Foreskin keratinocyte (primary cell): ENCODE measurements at places on chromosomes 16 and 17.
A peak's percentile ranks its signal among the peaks of the same experiment; 100 is the strongest.

DNA sequence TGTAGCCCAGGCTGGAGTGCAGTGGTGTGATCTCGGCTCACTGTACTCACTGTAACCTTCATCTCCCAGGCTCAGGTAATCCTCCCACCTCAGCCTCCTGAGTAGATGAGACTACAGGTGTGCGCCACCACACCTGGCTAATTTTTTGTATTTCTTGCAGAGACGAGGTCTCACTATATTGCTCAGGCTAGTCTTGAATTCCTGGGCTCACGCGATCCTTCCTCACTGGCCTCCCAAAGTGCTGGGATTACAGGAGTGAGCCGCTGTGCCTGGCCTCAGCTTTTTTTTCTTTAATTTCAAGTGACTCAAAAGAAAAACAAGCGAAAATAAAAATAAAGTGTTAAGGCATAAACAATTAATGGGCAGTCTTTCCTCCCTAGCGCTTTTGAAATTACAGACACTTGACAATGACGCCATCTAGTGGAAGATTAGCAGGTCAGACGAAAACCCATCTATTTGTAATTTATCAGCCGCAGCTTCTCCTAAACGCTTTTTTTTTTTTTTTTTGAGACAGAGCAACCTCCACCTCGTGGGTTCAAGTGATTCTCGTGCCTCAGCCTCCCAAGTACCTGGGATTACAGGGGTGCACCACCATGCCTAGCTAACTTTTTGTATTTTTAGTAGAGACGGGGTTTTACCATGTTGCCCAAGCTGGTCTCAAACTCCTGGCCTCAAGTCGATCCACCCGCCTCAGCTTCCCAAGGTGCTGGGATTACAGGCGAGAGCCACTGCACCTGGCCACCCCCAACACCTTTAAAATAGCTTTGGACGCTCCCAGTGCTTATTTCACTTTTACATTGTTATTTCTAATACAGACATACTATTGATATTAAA is 28.1 kb upstream of the PECAM1 start:
- no peak for DNase-seq

- no peak for DNase-seq
Measured at GRCh38 chr16:6250511-6250910, 1082.1 kb upstream of the RBFOX1 start.

- no peak for DNase-seq
Measured at GRCh38 chr17:78049609-78050008, 78.9 kb downstream of the TMC6 start.

DNA sequence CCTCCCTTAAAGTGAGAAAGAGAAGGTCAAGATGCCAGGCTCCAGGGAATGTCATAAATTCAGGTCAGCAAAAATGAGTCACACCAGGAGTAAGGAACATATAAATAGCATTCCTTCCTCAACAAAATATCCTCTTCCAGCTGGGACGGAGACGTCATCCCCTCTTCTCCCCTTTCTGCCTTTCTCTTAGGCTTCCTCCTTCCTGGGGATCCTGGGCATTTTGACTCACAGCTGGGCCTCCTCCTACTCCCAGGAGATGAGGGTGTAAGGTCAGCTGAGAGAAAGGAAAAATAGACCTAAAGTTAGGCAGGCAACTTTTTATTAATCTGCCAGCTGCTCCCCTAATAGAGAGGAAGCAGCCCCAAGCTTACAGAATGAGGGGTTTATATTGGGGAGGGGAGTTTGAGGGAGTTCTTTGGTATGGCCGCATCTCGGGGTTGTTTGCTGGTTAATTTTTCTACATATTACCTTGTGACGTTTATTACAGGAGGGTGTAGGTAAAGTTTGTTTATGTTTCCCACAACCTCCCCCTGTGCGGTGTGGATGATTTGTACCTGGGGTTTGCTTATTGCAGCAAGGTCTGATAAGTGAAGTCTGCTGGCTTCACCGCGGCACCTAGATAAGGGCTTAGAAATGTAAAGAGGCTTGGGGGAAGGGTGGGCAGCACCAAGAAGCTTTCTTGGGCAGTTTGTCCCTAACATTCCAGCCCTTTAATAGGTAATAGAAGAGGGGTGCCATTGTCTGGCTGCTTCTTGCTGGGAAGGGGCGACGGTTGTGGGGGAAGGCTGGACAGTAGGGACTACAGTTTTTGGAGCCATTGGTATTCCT is 7.1 kb upstream of the ZNF747 start:
- no peak for DNase-seq

DNA sequence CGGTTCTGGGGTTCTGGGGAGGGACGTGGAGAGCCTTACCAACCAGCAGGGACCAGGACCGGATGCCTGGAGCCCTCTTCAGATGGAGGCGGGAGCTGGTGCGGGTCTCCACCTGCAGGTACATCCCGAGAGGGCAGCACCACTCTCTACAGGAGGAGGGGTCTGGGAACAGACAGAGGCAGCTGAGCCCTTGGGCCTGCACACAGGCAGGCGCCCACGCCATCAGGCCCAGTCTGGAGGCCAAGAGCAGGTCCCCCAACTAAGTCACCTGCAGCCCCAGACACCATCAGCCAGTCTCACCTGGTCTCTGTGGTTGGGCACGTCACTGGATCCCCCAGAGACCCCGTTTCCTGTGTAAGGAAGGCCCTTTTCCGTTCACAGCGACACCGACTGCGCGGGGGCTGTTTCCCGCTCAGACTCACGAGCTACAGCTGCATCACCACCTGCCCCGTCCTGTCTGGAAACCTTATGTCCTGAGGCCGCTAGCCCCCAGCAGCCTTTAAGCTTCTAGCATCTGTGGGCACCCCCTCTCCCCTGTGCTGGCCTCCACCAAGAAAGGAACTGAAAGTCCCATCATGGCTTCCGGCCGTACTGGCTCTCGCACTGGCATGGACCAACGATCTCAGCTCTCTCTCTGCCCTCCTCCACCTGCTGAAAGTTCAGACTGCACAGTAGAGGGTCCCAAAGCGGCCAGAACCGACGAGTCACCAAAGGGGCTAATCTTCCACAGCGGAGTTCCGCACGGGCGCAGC is 1.2 kb downstream of the CYBC1 start:
- DNase-seq, result no peak

DNA sequence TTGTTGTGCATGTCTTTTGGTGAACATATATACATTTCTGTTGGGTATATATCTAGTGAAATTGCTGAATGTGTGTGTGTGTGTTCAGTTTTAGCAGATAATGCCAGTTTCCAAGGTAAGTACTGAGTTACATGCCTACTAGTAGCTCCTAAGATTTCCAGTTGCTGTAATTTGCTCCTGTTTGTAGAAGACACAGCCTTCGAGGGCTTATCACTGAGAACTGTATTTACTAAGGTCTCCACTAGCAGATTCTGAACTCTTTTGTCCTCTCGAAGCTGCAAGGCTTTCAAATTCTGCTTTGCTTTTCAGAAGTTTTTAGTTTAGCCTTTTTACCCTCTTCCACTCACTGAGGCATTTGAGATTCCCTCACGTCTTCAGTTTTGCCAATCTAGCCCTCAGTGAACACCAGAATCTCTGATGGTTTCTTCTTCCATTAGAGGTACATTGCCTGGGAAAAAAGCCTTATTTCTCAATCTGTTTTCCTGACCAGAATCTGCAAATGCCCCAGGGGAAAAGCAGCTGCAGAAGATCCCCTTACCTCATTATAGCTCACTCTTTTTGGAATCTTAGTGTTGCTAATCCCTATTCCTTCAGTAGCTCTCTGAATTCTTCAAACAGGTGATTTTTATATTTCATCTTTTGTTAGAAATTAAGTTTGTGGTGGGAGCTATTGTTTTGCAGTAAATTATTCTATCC is 52.9 kb downstream of the NF1 start:
- no peak for DNase-seq

DNA sequence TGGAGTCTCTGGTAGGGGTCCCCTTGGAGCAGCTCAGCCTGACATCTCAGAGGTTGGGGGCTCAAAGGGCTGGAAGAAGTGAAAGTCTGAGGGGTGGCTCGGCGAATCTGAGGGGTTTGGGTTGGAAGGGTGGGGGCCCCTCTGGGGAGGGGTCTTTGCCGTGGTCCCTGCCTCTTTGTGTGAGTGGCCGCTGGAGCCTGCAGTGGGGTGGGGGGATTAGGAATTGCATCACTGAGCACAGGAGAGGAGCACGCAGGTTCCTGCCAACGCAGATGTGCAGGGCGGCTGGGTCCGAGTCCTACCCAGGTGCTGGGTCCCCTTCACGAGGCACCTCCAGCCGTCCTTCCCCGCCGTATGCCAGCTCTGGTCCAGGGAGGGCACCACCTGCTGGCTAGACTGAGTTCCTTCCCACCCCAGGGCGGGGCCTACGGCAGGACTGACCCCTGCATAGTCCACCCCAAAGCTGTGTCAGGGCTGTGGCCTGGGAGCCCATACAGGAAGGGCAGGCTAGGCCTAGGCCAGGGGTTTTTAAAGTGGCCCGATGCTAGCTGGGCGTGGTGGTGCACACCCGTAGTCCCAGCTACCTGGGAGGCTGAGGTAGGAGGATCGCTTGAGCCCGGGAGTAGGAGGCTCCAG is 9.9 kb downstream of the FMNL1 start:
- DNase-seq, result no peak

- no peak for DNase-seq
Measured at GRCh38 chr16:64742455-64743223, 379.2 kb downstream of the CDH11 start.

DNA sequence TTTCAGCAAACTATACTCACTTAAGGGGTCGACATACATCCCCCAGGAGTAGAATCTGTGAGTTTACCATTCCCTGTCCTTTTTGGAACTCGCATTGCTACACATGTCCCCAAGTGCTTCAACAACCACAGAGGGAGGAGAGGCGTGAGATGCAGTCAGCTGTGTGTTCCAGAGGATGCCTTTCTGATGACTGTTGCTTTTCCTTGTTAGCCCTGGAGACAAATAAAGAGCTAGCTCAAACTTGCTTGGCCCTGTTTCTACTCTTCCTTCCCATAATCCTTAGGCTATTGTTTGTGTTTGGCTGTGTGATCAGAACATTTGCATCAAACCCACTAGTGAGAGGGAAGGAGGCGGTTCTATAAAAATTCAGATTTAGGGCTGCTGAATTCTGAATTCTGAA is 264.0 kb downstream of the ENGASE start:
- peak; percentile 69 for DNase-seq

DNA sequence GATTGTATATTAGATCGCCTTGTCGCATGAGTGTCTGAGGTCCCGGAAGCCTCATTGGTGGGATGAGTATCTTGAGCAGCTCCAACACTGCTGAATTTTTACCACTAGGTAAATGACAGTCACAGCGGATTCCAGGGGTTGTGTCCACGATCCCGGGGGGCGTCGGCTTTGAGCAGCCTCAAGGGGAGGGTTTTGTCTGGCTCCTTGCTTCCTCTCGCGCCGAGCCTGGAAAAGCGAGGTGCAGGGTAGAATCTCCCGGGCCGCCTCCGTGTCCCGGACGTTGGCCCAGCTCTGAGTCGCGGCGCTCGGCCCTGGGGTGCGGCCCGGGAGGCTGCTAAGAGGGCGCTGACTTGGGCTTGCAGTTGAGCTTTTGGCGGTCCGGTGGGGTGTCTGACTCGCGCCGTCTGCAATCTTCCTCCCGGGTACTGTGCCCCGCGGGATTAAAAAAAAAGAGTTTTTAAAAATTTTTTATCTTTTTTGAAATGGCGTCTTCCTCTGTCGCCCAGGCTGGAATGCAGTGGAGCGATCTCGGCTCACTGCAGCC is 4.5 kb downstream of the OR1F1 start:
- DNase-seq, result no peak

DNA sequence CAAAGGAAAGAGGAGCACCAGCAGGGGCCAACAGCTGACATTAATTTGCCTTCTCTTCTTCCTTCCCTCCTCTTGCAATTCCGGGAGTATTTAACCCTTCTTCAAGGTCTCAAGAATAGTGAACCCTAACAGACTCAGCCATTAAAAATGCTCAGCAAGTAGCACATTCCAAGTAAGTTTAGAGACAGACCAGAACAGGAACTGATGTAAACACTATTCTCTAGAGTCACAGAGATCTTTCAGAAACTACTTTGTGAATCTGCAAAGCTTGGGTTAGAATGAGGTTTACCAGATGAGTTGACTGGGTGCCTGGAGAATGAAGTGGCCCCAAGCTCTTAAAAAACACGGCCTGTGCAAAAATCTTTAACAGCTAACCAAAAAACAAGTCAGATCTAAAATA is 50.9 kb downstream of the TEX2 start:
- DNase-seq, result no peak

DNA sequence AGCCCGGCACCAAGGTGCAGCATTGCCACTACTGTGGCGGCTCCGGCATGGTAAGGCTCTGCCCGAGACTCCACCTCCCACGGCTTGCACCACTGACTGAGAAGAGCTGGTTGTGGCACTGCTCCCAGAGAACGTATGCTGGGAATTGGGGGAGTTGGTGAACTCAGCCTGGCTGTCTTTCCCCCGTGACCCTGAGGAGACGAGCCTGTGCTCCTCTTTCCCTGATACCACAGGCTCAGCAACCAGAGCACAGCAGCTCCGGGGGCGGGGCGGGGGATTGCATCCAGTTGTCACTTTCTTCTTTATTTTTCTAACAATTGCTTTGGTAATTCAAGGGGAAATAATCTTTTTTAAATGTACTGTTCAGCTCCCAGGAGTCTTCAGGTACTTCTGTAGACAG is 16.7 kb downstream of the DNAJA3 start:
- DNase-seq, result no peak

DNA sequence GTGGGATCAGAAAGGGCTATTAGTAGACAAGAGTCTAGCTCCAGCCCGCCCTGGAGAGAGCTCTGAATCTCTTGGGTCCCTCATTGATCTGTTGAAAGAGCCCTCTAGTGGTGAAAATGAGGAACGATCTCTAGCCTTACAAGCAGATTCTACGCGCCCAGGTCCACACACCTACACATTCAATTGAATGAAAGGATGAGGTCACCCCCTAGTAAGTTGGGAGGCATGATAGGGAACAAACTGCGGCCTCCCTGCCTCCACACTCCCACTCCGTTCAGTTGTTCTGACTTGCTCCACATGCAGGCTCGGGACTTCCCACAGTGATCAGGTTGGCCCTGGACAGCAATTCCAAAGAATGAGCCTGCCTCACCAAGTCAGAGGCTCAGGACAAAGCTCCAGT is 2.9 kb upstream of the CACNG3 start:
- DNase-seq, result peak; percentile 7

DNA sequence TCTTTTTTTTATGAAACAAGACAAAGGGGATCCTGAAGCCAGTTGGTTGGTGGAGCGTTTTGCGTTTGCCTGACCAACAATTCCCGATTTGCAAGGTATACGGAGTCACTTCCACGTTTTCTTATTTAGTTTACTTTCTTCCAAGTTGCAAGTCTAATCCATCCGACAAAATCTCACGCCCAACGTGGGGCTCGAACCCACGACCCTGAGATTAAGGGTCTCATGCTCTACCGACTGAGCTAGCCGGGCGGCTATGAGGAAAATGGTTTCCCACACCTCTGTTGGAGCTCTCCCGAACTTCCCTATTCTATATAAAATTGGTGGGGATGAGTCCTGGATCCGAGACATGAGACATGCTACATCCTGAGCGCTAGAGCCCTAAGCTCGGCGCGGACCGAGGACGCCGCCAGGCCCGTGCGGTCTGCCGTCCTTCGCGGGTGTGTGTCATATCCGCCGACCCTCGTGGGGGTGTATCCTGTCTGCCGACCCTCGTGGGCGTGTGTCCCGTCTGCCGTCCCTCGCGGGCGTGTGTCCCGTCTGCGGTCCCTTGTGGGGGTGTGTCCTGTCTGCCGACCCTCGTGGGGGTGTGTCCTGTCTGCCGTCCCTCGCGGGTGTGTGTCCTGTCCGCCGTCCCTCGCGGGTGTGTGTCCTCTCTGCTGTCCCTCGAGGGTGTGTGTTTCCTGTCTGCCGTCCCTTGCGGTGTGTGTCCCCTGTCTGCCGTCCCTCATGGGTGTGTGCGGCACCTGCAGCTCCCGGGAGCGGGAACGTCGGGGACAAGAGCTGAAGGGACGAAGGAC is 22.6 kb downstream of the ZNF213 start:
- peak; percentile 97 for DNase-seq
